ENCODE measurements at places on chromosomes 1 and 21.

GRCh38 chr1:16191916-16192546 is 20.4 kb downstream of the ARHGEF19 start:
- no peak for DNase-seq

DNA sequence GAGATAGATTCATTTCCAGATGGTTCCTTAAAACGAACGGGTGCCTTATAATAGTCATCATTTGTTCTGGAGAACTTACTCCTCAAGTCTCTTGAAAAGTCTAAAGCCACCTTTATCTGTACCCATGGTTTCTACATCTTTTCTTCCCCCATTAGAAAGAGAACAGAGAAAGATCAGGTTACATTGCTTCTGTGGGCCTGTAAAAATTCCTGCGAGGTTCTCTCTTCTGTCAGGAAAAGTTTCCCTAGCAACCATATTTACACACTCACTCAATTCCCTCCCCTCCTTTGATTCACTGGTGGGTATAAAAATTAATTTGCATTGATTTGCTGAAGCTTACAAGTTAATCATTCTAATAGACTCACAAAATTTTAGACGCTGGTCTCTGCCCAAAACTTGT is 6.7 kb downstream of the PHC2 start:
- DNase-seq = no peak

DNA sequence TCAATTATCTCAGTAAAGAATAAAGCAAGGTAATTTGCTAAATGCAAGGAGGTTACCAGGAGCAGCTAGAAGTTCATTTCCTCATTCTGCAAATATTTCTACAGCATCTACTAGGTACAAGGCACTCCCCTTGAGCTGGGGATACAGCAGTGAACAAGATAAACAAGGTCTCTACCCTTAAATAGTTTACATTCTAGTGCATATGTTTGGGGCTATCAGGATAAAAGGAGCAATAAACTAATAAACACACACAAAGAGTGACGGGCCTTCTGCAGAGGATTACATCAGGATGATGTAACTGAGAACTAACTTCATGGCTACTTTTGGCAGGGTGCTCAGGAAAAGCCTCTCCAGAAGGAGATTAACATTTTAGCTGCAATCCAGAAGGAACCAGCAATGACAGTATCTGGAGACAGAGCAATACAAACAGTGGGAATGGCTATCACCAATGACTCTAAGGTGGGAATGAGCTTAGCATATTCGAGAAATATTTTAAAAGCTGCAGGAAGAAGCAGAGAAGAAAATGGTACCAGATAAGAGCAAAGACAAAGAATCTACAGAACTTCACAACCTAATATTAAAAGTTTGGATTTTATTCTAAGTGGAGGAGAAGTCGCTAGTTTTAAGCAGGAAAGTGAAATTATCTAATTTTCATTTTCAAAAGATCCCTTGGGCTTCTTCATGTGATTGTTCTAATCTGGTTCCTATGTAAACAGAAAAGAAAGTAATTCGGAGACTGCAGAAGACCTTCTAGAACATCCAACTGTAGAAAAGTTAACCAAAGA is 25.8 kb downstream of the TP53BP2 start:
- DNase-seq = no peak

DNA sequence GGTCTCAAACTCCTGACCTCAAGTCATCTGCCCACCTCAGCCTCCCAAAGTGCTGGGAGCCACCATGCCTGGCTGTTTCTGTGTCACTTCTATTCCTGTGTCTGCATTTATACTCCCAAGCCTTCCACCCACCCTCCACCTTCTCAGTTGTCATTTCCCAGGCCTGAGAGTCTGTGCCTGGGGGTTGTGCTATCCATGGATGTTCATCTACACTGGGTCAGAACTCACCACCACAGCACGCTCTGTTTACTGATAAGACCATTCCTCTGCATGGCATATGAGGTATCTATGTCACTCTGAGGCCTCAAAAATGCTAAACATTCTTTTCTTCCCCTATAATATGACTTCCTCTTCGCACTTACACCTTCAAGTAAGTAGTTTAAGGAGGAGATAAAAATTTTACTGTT is 6.1 kb downstream of the NENF start:
- no peak for DNase-seq

DNA sequence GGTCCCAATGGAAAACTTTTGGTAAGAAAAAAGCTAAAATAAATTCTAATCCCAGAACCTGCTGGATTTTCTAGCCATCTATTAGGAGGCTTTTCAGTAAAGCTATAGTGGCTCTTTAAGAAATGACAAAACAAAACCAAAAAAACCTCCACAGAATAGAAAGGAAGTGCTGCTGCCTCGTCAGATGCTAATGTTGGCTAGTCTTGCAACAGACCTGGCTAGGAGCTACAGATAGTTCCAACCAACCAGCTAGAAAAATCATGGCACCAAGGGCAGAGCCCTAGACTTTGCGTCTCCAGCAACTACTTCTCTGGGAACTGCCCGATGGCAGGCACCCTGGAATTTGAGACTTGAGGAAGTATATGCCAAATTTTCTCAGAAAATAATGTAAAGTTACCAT is 7.6 kb downstream of the CD101 start:
- DNase-seq = peak; percentile 28

DNA sequence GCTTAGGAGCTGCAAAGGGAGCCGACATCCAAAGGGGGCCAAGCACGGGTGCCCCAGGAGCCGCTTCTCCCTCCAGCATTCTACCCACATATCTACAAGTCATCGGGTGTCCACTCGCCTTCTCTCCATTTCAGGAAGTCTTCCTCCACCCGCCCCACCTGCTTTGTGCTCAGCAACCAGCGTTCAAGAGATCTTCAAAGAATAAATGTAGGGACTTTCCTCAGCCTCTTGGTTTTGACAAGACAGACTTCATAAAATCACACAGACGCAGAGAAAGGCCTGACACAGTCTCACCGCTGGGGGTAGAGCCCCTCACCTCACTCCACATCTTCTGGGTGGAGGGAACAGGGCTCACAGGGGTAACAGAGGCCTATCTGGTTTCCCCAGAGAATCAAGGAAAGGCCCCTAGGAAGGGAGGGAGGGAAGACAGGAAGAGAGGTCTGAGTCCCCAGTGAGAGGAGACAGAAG is 49.5 kb downstream of the SSBP3 start:
- peak; percentile 49 for DNase-seq

DNA sequence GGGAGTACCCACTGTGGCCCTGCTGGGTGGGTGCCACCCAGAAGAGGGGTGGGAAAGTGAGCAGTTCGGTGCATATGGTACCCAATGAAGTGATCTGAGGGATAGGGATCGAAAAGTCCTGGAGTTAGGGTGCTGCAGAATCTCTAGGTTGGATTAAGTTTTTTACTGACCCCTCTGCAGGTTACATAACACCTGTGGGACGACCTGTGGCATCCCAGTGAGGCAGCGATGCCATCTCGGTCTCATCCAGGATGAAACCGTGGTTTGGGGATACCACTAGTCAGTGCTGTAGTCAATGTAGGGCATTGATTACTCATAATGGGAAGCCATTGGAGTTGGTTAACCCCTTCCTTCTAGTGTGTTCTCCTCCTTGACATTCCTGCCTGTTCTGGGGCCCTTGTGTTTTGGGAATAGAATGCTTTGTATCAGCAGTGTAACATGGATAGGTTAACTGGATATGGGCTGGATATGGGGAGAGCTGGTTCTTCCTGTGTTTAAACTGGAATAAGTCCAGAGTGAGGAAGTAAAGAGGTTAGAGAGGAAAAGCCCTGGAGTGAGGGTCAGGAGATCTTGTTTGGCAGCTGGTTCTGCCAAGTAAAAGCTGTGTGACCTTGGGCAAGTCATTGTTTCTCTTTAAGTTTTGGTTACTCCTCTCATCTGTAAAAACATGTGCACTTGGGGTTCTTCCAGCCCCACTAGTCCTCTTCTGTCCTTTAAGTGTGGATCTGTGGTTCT is 42.8 kb upstream of the ATF3 start:
- DNase-seq = no peak

DNA sequence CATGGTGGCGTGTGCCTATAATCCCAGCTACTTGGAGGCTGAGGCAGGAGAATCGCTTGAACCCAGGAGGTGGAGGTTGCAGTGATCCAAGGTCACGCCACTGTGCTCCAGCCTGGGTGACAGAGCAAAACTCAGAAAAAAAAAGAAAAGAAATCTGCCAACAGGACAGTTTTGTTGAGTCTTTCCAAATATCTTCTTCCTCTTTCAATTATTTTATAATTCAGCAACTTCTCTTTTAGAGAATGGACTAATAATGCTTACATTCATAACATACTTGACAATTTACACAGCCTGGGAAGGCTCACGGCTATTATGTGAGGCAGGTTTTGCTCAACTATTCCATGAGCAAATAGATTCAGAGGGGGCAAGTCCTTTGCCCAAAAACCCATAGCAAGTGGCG is 18.1 kb downstream of the CNR2 start:
- DNase-seq = no peak

- no peak for DNase-seq
Measured at GRCh38 chr1:115925467-115925866, 50.8 kb upstream of the SLC22A15 start.

DNA sequence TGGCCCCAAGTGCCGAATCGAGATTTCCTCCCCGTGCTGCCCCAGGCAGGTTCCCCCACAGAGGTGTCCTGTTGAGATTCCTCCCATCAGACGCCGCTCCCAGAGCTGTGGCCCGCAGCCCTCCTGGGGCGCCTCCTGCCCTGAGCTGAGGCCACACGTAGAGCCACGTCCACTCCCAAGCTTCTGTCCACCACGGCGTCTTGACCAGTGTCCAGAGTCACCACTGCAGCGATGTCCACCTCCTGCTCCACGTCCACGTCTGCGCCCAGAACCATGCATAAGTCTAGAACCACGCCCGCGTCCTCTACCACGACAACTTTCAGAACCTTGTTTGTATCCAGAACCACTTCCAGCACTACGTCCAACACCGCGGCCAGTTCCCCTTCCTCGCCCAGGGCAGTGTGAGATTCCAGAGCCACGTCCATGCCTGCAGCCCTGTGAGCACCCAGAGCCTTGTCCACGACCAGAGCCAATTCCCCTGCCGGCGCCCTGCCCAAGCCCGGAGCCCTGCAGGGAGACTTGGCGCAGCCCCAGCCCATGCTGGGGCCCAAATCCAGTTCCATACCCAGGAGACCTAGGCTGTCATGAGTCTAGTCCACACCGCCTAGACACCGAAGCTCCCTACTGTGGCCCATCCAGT is 2.8 kb downstream of the KPRP start:
- DNase-seq = no peak

- no peak for DNase-seq
Measured at GRCh38 chr1:29975036-29975694, 738.8 kb downstream of the PTPRU start.

- DNase-seq = no peak
Measured at GRCh38 chr1:107326824-107327445, 186.1 kb downstream of the NTNG1 start.

GRCh38 chr1:166978821-166979220 is 3.5 kb upstream of the ILDR2 start:
- DNase-seq = no peak

- no peak for DNase-seq
Measured at GRCh38 chr1:111943066-111943465, 46.4 kb downstream of the KCND3 start.

DNA sequence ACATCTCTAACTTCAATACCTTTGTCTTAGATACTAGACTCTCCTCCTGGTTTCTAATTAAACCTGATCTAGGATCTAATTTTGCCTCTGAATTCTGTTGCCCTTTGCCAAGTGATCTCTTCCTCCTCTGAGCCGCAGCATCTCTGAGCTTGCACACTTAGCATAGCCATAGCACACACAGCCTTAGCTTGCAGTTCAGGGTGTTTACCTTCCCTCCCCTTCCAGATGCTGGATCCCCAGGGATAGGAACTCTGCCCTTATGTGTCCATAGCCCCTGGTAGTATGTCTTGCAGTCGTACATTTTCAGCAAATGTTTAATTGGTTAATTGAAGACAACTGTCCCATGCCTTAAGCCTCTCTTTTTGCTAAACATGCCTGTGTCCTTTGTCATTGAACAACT is 30.3 kb downstream of the SELL start:
- DNase-seq = no peak
